ENCODE measurements at places on chromosomes 6 and 20.

- no peak for DNase-seq
Measured at GRCh38 chr6:137724495-137725211, 142.4 kb upstream of the TNFAIP3 start.

GRCh38 chr6:63643862-63644261 is 8.3 kb downstream of the PHF3 start:
- DNase-seq: no peak

DNA sequence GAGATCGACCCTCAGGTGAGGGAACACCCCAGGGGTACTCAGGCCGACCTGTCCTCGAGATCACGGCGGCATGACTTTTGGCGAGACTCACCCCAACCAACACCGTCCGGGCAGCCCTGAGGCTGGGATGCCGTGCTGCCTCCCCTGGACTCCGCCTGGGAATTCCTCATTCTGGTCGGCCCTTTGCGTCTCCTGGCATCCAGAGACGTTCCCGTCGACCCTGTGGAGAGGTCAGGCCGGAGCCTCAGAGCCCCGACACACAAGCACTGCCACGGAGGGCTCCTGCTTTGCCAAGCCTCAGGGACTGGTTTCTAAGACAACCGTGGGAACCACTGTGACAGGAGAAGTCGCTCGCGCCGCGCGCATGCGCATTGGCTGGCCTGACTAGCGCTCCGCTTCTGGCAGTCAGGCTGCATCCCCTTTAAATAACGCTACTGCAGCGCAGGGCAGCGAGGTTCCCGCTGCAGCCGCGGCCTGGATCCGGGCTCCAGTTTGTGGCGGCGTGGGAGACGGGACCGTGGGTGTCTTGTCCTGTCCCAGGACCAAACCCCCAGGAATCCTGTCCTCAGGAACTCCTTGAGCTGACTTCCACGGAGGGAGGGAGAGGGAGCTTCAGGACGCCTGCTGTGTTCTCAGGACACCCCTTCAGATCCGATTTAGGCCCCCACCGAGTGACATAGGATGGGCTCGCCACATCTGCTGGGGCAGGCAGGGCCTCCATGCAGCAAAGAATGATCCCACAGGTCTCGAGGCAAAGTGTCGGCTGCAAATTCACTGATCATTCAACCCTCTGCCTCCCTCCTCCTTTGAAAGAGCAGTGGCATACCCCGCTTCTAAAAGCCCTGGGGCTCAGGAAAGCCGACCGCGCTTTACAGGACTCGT is 163.2 kb upstream of the ZNF337 start:
- DNase-seq: peak; percentile 87

- no peak for DNase-seq
Measured at GRCh38 chr6:15184441-15184861, 61.4 kb upstream of the JARID2 start.

GRCh38 chr6:148222376-148222775 is 120.3 kb upstream of the SASH1 start:
- no peak for DNase-seq

DNA sequence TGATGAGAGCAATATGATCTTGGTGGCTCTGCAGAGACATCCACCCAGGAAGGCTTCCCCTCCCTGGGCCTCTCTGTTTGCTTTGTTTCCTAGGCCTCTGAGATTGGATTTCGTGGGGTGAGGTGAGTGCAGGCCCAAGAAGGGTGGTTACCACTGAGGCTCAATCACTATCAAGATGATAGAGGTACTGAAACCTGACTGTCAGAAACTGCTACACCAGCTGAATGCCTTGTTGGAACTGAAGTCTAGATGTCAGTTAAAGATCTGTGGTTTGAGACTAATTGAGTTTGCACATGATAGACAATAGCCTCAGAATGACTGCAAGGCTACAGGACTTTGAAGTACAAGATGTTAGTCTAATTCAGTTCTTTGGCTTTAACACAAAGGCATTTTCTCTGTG is 15.2 kb downstream of the VNN1 start:
- DNase-seq: no peak

- DNase-seq: no peak
Measured at GRCh38 chr6:155026022-155026705, 31.0 kb downstream of the TIAM2 start.

DNA sequence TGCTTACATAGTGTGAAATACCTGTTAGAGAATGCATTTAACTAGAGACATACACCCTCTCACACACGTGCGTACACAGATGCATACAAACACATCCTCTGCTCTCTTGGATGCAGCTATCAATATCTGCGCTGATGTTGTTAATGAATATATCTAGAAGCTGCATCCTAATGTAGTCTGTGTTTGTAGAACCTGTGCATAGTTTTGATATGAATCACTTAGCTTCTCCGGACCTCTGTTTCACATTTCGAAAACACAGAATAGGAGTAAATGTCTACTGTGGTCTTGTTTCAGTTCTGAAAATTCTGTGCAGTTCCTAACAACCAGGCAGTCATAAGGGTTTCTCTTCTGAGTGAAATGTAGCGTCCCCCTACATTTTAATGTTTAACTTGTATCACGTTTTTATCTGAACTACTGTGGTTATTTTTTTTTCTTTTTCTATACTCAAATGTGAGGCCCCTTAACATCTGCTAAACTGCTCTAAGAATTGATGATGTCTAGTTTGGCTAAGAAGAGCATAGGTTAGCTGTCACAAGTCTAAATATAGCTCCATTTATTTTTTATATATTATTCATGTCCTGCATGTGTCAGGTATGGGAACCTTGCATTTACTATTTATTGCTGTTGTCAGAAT is 254.5 kb downstream of the TMEM242 start:
- DNase-seq: no peak

DNA sequence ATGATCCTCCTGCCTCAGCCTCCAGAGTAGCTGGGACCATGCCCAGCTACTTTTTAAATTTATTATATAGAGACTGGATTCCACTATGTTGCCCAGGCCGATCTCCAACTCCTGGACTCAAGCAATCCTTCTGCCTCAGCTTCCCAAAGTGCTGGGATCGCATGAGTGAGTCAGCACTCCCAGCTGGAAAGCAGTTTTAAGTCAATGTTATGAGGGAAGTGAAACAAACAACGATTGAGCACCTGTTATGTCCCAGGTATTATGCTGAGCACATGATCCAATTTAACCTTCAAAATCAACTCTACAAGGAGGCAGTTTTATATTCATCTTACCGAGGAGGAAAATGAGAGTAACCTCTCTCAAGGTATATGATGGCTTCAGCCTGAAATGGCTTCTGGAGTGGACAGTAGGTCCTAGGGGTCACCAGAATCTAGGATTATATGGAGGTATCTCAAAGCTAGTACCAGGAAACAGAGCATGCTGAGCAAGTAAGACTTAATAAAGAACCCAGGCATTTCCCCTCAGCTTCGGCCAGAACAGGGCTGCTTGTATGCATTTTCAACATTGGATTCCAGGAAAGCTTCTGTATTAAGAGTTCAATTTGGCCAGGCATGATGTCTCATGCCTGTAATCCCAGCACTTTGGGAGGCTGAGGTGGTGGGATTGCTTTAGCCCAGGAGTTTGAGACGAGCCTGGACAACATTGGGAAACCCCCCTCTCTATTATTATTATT is 55.0 kb downstream of the EDN1 start:
- no peak for DNase-seq

- no peak for DNase-seq
Measured at GRCh38 chr6:79733388-79733787, 102.3 kb downstream of the SH3BGRL2 start.

DNA sequence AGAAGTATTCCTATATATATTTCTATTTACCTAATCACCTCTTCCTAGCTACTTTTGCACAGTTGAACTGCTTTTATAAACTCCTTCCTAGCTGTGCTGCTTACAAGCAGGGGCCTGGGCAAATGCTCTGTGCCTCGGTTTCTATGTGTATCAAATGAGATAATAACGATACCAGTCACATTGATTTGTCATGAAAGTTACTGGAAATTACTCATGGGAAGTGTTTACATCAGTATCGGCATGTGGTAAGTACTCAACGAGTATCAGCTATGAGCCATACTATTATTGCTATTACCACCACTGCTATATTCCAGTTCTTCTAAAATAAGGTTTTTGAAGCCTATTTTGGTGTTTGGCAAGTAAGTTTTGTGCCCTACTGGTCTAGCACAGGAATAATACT is 4.9 kb downstream of the LAMA4 start:
- DNase-seq: no peak

DNA sequence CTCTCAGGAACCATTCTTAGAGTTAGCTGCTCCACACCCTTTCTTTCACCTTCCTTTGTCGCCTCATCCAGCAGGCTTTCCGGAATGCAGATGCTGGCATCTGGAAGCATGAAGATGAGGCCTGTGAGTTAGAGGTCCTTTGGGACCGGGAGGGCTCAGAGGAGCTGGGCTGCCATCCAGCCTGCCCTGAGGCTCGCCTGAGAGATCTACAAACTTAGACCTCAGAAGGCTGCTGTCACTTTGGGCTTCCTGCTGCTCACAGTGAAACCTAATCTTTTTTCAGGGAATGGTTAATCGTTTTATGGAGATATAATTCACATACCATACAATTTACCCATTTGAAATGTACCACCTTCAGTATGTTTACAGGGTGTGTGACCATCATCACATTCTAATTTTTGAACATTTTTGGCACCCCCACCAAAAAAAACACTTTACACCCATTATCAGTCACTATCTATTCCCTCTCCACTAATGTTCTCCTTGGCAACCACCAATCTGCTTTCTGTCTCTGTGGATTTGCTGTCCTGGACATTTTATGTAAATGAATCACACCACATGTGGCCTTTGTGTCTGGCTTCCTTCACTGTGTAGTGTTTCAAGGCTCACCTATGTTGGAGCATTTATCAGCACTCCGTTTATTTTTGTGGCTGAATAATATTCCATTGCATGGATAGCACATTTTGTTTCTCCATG is 20.0 kb upstream of the MPC1 start:
- peak; percentile 44 for DNase-seq

GRCh38 chr6:8991844-8992243 is 556.5 kb upstream of the SLC35B3 start:
- no peak for DNase-seq

DNA sequence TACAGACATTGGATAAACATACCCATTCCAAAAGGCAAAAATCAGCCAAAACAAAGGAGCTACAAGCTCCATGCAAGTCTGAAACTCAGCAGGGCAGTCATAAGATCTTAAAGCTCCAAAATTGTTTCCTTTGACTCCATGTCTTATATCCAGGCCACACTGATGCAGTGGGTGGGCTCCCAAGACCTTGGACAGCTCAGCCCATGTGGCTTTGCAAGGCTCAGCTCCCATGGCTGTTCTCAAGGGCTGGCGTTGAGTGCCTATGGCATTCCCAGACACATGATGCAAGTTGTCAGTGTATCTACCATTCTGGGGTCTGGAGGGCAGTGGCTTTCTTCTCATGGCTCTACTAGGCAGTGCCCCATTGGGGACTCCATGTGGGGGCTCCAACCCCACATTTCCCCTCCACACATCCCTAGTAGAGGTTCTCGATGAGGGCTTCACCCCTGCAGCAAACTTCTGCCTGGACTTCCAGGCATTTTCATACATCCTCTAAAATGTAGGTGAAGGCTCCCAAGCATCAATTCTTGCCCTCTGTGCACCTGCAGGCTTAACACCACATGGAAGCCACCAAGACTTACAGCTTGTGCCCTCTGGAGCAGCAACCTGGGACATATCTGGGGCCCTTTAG is 35.4 kb upstream of the SENP6 start:
- no peak for DNase-seq

- no peak for DNase-seq
Measured at GRCh38 chr20:62642666-62643520, 590 bp downstream of the SLCO4A1 start.

DNA sequence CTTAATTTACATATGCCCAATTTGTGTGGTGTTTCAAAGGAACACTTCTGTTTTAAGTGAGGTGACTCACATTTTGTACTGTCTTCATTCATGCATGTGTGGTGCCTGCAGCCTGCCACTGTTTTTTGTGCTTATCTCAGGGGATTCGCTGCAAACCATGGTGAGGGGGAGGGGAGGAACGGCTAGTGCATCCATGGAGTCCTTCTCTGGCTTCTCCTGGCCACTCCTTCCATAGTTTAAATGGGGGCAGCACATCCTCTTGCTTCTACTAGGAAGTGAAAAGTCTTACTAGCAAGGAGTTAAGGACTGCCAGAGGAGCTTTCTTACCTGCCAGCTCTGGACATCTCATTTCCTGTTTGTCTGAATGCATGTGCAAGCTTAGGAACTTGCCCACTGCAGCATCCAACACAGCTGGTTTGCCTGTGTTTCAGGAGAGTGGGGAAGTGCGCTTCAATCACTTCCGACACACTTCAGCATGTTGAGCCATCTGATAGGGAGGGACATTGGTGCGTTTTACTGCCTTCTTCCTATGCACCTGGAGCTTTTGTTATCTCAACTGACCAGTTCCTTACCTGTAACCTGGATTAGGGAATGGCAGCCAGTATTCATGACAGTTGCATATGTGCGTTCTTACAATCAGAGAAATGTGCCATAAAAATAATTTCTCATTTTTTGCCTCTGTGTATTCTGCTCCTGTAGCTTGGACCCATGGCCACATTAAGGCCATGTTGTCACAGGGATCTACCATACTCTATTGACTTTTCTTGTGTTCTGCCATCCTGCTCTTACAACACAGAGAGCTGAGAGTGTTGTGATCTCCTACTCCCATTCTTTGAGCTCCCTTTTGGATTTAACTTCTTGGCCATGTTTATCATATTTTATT is 211.3 kb downstream of the ARID1B start:
- DNase-seq: peak; percentile 20

GRCh38 chr20:58179432-58180099 is 48.9 kb downstream of the ANKRD60 start:
- peak; percentile 56 for DNase-seq

DNA sequence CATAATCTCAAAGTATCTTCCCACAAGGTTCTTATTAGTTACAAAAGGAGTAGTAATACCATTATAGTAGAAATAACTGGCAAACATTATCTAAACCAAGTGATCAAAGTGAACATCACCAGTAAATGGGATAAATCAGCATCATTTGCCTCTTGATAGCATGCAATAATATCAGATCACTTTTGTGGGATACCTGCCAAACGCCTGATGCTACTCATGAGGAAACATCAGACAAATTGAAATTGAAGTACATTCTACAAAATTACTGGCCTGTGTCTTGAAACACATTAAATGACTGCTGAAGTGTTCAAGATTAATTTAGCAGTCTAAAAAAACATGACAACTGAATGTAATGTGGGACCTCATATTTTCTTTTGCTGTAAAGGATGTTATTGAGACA is 208.1 kb downstream of the TINAG start:
- DNase-seq: no peak

DNA sequence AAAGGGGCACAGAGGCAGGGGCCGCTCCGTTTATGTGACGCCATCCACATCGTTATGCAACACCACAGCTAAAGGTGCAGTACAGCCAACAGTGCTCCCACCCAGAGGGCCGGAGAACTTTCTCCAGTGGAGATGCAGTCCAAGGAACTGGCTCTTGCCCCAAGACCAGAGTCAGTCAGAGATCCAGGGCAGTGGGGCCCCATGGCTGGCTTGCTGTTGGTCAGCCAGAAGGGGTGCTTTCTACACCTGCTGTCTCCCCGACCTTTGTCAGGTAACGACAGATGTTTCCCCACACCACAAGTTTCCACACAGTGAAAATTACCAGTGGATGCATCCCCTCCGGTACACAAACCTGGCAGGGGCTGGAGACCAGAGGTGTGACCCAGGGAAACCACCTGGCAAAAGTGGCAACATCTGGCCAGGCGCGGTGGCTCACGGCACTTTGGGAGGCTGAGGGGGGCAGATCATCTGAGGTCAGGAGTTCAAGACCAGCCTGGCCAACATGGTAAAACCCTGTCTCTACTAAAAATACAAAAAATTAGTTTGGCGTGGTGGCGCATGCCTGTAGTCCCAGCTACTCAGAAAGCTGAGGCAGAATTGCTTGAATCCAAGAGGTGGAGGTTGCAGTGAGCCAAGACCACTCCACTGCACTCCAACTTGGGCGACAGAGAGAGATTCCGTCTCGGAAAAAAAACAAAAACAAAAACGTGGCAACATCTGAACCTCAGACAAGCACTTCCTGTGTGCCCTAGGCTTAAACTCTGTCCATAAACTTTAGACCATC is 34.9 kb downstream of the UBE2V1 start:
- DNase-seq: no peak
